ENCODE measurements at places on chromosomes 2 and 18. TPM values are rescaled to one million over a fixed set of nuclear protein-coding genes. Genes with fewer than 3 reads are reported as not detected.

CSRNP3 gene
- total RNA-seq = 0.15 TPM

TTC39C gene
- 24.1 TPM for total RNA-seq

RPIA gene
- total RNA-seq = 8.6 TPM

WNT6 gene
- not detected for total RNA-seq
